ENCODE measurements at places on chromosomes 6 and 20. TPM values are rescaled to one million over a fixed set of nuclear protein-coding genes. Genes with fewer than 3 reads are reported as not detected.

- no peak for DNase-seq
These were observed 10.7 kb downstream of the MDFI start for GRCh38 chr6:41648921-41649320.

DNA sequence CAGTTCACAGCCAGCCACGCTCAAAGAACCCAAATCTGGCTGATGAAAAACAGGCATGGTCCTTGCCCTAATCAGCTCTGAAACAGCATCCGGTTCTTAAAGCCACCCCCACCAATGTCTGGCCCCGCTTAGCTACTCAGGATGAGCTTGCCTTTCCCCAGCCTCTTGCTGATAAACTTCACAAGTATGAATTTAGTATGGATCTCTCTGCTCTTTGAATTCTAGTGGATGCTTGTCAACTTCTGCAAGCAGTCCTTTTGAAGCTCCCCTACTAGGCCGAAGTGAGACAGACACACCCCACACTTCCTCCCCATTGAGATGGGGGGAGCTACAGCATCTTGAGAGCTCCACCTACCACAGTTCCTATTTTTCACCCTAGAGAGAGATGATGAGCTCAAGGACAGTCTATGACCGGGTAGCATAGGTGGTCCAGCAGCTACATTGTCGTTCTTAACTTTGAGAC lies 36.7 kb downstream of the EBF4 start:
- no peak for DNase-seq

GRCh38 chr20:59813126-59813947 lies 120.1 kb downstream of the SYCP2 start:
- no peak for DNase-seq

The SLC22A16 gene
- polyA plus RNA-seq = 0.63 TPM

DNA sequence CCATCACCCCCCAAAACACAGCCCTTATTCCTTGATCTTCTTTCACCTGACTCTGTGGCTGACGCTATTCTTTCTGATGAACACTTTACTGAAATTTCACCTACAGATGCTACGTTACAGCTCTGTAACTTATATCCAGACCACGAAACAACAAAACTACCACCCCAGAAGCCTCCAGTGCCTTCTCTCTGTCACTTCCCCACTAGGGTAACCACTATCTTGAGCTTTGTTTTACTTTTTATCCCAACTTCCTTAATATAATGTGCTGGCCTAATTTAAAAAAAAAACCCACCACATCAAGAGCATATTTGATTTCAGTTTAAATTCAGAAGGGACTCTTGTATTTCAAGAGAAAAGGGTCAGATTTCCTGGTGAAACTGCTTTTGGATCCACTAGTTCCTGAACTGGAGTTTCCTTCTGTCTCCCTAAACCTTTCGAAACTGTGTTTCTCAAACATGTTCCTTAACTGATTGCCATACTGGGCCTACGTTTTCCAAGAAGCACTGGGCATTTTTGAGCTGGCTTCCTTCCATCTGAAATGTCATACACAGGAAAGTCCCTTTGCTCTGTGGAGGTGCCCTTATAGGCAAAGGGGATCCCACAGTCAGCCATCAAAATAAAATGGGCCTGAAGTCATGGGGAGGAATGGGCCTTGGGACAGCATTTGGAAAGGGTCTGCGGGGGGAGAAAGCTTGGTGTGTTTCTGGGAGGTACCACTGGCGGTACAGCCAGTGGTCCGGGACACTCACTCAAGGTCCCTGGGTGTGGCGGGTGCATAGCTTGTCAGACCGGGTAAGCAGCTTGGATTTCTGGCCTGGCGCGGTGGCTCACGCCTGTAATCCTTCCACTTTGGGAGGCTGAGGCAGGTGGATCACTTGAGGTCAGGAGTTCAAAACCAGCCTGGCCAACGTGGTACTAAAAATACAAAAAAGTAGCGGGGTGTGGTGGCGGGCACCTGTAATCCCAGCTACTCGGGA lies 25.8 kb upstream of the RTF2 start:
- DNase-seq = no peak

GRCh38 chr6:44008821-44009370 lies 118.4 kb downstream of the MRPL14 start:
- no peak for DNase-seq

DNA sequence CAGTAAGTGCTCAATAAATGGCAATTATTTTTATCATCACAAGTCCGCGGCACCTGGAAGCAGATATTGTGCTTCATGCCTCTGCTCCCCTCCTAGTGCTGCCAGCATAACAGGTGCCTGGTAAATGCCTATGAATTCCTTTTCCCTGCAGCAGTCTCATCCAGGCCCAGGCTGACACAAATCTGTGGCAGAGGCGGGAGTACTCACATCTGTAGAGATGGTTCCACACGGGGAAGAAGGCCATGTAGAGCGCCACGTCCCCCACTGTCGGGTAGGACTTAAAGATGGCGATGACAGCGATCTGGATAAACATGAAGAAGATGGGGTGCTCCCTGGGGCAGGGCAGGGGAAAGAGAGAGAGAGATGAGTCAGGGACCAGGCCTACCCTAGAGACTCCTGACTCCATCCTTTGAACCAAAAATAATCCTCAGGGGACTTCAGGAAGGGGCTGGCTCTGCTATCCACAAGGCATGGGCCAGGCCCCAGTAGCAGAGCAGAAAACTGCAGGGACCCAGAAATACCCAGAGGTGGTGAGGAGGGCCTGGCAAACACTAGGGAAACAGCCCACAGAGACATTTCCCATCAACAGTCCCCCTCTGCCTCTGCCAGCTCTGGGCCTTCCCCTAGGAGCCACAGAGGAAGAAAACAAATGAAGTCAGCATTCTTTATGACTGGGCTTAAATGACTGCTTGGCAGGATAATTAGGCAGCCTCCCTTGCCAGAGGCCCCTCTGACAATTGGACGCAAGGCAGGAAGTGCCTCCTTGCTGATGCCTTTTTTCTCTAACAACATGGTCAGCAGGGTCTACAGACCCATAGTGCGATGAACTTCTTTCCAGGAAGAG lies 23.0 kb downstream of the MAP1LC3A start:
- DNase-seq = no peak

DNA sequence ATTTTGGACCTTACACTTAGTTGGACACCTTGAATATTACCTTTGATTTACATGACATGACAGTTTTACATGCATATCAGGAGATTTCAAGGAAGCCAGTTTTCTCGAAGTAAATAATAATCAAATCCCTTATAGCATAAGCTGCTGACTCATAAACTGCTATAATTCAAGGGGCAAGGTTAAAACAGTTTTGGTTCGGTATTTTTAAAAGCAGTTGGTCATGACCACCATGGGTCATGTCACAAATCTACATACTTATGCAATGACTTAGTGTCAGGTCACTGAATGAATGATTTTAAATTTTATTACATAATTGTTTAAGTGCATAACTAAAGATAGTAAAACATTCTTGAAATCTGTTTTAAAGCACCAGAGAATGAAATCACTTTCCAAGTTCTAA lies 158.0 kb downstream of the DST start:
- DNase-seq = no peak

The LY6G6C gene
- polyA plus RNA-seq = 0.40 TPM

The FAM210B gene
- polyA plus RNA-seq = 48.2 TPM

- DNase-seq = no peak
These were observed 30.5 kb upstream of the SMIM8 start for GRCh38 chr6:87291883-87292282.

GRCh38 chr6:9766240-9766915 lies 648.5 kb downstream of the TFAP2A start:
- no peak for DNase-seq

DNA sequence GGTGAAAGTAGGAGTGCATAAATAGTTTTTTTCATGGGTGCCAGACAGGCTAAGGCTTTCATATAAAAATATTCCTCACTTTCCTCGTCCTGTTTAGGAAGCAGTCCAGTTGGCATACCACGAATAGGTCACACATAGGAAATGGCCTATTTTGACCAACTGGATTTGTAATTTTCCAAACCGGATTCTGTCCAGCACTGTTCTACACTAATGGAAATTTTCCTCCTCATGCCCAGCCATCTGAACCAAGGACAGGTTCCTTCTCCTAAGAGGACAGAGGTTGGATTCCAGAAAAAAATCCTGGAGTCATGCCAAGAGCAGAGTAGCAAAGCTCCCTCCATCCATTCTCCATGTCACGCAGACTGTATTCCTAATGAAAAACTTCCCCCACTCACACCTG lies 43.1 kb downstream of the PANK2 start:
- DNase-seq = no peak

The TRIM10 gene
- 0.57 TPM for polyA plus RNA-seq

Measured in right renal pelvis (tissue), 4 donors.